Activated naive CD8-positive, alpha-beta T cell treated with anti-CD3 and anti-CD28 coated beads for 36 hours (primary cell): ENCODE measurements at places on chromosomes 2 and 18.

DNA sequence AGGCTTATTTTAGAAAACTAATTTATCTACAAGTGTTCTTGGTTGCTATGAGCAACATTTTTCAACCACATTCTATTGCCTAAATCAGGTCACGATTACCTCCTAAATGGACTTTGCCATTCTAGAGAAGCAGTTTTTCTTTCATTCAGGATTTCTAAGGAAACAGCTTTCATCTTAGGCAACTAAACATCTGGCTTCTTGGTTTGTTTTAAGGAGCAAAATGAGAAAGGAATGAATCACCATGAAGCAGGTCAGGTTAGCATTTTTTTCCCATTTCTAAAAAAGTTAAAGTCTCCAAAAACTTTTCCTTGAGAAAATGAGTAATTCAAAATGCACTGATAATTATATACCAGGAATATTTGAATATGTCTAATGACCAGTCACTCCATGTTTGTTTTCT, 114.8 kb downstream of the GAREM1 start:
- no peaks in the 10 kb centered on the region for H3K36me3 ChIP-seq
- no peak overlapping the region for H3K27ac ChIP-seq
- DNase-seq: no peak

DNA sequence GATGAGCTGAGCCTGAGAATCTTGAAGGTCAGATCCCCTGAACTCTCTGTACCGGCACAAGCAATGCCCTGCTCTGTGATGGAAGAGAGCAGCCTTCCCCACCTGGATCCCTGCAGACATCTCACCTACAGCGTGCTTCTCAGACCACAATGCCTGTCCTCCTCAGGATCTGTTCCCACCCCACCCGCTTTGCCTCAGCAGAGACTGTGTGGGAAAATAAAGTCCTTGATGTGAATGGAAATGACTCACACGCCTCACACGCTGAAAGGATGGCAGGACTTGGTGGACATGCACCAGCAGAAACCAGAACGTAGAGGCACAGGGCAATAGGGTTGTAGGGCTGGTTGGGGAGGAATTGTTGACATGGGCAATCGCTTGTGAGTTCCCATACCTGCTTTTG, 117.9 kb upstream of the POU3F3 start:
- no peak overlapping the region for H3K4me3 ChIP-seq
- H3K36me3 ChIP-seq: no peaks in the 10 kb centered on the region
- H3K27me3 ChIP-seq: no peaks in the 10 kb centered on the region
- peaks cover 9% of the 10 kb centered on the region for H3K4me1 ChIP-seq
- H3K27ac ChIP-seq: no peak overlapping the region
- DNase-seq: no peak

- peaks cover 39% of the 10 kb centered on the region for H3K27me3 ChIP-seq
- H3K36me3 ChIP-seq: no peaks in the 10 kb centered on the region
- no peak overlapping the region for H3K4me3 ChIP-seq
- H3K4me1 ChIP-seq: no peaks in the 10 kb centered on the region
Measured at GRCh38 chr2:240672076-240672700, 10.5 kb downstream of the AQP12B start.

DNA sequence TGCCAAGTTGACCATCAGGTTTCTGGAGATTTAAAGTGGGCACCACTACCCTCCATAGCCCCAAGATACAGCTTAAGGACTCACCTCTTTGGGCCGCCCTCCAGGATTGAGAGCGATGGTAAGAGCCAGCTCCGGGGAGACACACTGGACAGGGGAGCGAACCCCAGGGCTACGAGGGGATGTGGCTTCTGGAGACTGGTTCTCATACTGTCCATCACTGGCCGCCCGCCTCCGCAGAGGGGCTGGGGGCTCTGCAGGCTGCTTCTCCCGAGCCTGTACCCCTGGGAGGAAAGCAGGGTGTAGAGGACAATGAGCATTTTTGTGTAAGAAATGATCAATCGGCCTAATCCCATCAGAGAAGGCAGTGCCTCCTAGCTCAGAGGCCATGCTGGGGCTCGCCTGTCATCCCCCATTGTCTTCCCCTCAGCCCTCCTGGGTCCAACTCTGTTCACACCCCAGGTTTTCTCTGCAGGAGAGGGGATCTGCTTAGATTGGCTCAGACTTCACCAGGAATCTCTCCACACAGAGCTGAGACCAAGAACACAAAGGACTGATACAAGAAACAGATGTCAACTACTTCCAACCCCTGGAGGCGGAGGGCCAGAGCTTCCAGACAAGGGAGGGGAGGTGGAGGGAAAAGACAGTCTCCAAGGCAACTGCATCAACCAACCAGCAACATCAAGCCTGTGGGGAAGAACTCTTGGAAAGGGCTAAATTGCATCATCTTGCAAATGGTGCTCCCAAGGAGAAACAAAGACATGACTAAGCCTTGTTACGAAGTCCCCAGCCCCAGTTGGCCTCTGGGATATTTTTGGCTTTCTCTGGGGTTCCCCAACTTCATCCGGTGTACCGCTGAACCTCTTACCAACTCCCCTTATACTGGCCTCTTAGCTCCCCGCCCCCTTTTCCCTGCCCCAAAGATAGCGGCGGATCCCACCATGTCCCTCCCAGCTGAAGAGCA, 166.6 kb downstream of the TNS1 start:
- H3K36me3 ChIP-seq: no peaks in the 10 kb centered on the region
- no peaks in the 10 kb centered on the region for H3K27me3 ChIP-seq
- H3K4me1 ChIP-seq: no peaks in the 10 kb centered on the region
- no peak overlapping the region for H3K4me3 ChIP-seq

DNA sequence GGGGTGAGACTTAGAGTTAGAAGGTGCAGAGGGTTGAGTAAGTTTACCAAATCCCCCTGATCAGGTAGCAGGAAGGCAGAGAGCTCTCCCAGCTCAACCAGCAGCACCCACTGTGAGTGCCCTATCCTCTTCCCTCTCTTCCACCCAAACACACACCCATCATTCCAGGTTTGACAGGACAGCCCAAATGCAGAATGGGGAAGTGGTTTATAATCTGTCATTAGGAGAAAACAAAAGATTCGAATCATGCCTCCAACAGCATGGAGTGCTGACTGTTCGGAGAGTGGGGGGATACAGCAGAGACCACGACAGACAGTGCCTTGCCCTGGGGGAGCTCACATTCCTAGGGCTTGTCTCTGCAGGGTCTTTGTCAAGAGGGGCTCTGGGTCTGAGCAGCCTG, 11.7 kb downstream of the CXCR2 start:
- no peaks in the 10 kb centered on the region for H3K4me1 ChIP-seq
- no peak overlapping the region for H3K4me3 ChIP-seq
- H3K27me3 ChIP-seq: peaks cover 31% of the 10 kb centered on the region
